ENCODE measurements at places on chromosomes 6 and 20. TPM values are rescaled to one million over a fixed set of nuclear protein-coding genes. Genes with fewer than 3 reads are reported as not detected.
A peak's percentile ranks its signal among the peaks of the same experiment; 100 is the strongest.

DNA sequence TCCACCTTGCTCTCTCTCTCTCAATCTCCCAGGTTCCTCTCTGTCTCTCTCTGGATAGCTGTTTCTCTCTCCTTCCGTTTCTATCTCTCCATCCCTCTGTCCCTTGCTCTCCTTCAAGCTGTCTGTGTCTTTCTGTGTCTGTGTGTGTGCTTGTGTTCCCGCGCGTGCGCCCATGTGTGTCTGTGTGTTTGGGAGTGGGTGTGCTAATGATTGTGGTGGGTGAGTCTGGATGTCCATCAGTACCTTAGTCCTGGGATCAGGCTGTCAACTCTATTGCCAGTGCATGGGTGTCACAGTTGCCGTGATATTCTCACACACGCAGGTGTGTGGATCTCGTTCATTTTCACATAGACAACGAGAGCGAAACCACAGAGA lies 1380.6 kb upstream of the DEFB115 start:
- peak; percentile 38 for DNase-seq

DNA sequence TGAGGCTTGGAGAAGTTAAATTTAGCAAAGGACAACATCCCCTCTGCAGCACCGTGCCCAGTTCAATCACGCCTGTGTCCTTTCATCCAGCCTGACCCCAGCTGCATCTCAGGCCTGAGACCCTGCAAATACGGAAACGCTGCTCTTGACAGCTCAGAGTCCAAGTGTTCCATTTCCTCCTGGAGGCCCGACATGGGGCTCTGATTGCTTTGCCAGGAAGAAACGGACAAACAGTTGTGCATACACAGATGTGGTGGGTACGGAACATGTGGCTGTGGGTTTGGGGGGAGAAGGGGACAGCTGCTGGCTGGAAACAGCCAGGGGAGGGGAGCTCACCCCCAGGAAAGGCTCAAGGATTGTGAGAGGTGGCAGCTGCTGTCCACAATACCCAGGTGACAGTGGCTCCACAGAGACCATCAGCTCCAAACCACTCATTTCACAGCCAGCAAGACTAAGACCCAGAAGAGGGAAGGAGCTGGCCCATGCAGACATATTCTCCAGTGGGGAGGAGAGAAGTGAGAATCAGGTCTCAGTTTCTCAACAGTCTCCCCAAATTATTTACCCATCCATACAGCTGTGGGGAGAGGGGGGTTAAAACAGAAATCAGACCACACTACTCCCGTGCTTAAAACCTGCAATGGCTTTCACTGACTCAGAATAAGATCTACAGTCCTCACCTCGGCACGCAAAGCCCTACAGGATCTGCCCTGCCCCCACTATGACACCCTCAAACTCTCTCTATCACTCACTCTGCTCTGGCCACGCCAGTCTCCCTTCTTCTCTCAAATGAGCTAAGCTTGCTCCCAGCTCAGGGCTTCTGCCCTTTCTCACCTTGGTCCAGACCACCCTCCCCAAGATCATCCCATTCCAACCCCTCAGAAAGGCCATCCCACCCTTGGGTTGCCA lies 89.1 kb downstream of the PREX1 start:
- DNase-seq = no peak

DNA sequence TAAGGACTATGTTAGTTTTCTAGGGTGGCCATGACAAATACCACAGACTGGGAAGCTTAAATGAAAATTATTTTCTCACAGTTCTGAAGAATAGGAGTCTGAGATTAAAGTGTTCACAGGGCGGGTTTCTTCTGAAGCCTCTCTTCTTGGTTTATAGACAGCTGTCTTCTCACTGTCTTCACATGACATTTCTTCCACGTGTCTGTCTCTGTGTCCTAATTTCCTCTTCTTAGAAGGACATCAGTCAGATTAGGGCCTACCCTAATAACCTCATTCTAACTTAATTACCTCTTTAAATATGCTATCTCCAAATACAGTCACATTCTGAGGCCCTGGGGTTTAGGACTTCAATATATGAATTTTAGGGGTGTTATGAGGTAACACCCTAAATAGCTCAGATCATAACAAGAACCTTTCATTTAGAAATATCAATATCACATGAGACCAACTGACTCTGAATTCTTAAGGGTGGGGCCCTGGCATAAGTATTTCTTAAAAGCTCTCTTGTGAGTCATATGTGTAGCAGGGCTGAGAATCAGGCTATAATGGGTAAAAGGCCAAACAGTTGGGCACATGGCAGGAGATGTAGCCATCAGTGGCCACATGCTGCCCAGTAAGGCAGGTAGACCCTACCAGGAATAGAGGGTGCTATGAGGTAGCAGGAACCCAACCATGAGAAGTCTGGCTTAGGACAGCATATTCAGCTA lies 62.0 kb upstream of the TENT5A start:
- DNase-seq = no peak

DNA sequence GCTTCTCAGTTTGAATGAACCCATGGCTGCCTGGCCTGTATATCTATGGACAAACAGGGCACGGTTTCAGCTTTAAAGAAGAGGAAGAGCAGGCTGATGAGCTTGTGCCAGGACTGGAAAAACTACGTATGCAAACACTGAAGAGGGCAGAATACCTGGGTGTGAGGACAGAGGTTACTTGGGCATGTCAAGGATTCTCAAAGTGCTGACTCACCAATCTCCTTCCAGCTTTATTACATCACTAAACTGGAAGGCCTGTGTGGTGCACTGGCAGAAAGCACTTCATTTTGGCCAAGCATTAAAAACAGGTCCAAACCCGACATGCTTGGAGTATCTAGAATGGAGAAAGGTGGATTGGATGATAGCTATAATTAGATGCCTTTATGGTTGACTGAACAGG lies 95.2 kb downstream of the GMPR start:
- no peak for DNase-seq

- DNase-seq = no peak
Measured at GRCh38 chr6:88871498-88871897, 91.9 kb downstream of the RNGTT start.

DNA sequence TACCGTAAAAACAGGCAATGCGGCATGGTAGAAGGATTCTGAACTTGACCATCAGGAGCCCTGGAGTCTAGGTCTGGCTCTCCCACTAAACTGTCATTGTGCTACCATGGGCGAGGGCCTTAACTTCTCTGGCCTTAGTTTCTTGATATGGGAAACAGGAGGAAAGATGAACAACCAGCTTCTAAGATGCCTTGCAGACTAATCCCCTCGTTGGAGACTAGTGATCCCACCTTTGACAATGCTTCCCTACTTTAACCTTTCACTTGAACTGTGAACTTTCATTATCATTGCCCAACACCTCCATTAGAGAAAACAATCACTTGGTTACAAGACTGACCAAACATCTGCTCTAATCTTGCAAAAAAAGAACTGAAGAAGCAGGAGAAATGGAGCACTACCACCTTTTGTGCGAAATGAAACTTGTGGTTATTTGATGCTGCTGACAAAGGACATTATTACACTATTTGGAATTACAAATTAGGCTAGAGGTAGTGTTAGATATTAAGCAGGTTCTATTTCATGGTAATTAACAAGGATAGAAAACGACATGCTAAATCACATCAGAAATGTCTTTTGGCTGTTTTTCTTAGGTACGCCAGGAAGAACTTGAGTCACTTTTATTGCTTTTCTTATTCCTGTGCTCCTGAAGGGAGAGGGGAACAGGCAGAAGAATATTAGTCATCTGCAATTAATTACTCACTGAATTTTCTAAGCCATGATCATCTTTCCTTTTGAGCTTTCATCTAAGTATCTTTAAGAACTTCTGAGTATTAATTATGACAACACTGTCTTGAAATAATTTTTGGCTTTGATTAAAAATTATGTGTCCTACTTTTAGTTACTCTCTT lies 39.1 kb upstream of the ARHGAP18 start:
- DNase-seq = no peak

DNA sequence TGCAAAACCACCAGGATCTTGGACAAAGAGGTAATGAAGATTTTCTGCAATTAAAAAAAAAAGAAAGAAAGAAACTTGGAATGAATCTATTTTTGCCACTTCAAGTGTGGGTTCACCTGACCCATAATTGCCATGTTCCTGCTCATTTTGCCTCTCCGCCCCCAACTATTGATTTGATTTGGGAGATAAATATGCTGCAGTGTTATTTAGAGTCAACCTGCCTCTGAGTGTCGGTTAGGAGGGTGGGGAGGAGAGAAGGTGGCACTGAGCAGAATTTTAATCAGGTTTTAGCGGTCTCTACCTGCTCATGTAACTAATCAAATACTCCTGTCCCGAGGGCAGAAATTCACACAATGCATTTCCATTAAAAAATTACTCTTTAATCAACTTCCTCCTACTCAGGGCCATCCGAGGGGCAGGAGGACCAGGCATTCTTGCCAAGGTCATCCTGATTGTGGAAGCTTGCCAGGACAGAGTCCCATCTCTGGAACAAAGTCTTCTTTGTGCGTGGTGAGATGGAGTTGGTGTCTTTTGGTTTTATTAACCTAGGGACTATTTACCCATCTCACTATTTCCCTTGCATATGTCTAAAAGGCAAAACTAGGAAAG lies 300.1 kb downstream of the CDH26 start:
- DNase-seq = no peak

SPATS1 gene
- total RNA-seq = not detected

GRCh38 chr6:142842418-142843261 lies 102.3 kb downstream of the HIVEP2 start:
- DNase-seq = no peak

GPR63 gene
- total RNA-seq = 3.6 TPM

GRCh38 chr6:155123520-155123919 lies 128.4 kb downstream of the TIAM2 start:
- no peak for DNase-seq

EGFL8 gene
- total RNA-seq = 20.7 TPM

GRCh38 chr6:45327956-45328522 lies at the start of gene RUNX2:
TSS of gene RUNX2 (plus strand) at chr6:45328330. CDS start at chr6:45328727, 397 bp downstream.
- no peak for DNase-seq

DNA sequence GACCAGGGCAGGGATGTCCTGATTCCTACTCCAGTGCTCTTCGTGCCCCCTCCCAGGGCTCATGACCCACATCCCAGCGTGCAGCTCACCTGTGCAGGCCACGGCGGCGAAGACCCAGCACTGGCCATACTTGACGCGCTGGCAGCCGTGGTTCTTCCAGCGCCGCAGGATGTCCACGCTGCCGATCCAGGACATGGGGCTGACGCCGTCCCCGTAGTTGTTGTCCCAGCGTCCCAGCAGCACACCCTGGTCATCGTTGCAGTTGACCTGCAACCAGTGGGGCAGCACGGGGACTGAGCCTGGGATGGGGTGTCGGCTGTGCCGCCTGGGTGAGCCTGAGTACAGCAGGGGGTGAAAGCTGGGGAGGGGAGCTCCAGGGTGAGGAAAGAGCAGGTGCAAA lies 18.4 kb downstream of the TGM2 start:
- no peak for DNase-seq

HDGFL1 gene
- not detected for total RNA-seq

DNA sequence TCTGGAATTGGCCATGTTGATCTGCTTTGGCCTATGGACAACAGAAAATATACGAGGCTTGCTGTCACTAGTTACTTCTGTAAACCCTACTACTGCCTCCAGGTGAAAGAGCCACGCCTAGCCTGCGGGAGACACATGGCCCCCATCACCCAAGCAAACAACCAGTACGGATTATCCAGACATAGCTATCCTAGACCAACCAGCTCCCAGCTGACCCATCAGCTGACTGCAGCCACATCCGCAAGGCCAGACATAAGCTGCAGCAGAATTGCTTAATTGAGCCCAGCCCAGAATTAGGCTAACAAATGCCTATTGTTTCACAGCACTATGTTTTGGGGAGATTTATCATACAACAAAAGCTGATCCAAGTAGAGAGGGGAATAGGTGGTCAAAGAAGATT lies 13.5 kb downstream of the REV3L start:
- no peak for DNase-seq

GRCh38 chr6:6635291-6635690 lies 46.8 kb downstream of the LY86 start:
- DNase-seq = no peak

DNA sequence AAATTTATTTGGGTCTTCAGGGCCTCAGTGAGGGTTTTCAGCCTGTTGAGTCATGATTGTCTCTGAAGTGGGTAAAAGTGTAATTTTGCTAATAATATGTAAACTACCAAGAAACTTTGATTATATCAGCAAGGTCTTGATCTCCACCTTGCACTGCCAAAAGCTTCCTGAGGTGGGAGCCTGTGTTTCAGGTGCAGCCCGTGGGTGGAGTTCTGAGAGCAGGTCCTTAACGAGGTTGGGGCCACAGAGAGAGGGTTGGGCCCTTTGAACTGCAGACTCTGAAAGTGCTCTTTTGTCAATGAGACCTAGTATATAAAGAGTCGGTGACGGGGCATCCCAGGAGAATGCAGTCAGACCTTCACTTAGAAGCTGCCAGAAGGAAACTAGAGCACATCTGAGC lies 129.7 kb upstream of the MAP3K4 start:
- DNase-seq = no peak

DNA sequence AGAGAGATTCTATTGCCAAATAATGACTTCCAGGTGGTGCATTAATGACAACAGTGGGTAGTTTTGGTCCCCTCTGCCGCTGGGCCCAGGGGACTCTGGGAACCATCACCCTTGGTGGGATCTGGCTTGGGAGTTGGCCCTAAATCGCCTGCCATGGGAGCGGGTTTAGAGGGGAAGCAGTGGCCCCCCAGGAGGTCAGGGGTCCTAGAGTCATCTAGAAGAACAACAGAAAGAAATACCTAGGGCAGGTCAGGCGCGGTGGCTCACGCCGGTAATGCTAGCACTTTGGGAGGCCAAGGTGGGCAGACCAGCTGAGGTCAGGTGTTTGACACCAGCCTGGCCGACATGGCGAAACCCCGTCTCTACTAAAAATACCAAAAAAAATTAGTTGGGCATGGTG lies 17.8 kb upstream of the ARFGEF2 start:
- DNase-seq = no peak

DNA sequence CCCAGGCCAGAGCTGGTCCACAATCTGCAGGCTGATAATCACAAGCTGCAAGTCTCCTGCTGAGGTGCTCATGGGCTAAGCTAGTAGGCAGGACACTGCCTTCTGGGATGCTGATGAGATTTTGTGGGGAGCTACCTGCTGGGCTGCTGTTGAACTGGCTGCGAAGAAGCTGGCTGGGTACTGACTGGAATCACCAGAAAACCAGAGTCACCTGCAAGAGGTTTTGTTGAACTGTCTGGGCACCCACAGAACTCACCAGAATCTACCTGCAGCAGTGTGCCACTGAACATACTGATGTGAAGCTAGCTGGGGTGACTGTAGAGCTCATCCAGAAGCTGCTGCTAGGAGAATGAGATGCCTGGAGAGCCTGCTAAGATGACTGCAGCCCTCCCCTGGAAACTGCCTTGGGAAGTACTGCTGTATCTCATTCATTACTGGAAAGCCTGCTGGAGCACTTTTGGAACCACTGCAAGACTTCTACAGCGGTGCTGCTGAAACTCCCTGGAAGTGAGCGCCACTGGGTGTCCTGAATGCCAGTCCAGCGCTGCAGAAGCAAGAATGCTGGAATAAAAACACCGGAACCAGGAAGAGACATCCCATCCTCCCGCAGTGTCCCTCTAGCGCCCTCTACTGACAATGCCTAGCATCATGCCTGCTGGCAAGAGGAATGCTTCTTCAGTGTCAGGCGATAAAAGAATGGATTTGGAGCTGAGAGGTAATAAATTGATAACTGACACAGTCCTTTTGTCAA lies 64.9 kb upstream of the ARHGAP18 start:
- DNase-seq = peak; percentile 79
